ENCODE measurements at places on chromosomes 5 and 9.

DNA sequence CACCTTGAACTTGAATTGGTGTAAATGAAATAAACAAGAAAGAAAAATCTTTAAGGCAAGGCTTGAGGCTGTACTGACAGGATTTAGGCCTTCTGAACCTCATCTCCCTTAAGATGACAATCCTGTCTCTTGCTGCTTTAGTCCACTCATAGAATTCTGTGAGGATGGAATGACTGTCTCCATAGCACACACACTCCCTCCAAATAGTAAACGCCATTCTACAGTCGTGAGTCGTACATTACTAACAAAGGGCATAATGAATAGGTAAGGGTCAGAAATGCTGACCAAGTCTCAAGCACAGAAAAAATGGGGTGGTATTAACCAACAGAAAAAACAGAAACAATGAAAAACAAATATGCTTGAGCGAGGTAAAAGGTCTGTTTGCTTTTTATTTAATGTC lies 71.8 kb upstream of the SIMC1 start:
- DNase-seq: no peak

DNA sequence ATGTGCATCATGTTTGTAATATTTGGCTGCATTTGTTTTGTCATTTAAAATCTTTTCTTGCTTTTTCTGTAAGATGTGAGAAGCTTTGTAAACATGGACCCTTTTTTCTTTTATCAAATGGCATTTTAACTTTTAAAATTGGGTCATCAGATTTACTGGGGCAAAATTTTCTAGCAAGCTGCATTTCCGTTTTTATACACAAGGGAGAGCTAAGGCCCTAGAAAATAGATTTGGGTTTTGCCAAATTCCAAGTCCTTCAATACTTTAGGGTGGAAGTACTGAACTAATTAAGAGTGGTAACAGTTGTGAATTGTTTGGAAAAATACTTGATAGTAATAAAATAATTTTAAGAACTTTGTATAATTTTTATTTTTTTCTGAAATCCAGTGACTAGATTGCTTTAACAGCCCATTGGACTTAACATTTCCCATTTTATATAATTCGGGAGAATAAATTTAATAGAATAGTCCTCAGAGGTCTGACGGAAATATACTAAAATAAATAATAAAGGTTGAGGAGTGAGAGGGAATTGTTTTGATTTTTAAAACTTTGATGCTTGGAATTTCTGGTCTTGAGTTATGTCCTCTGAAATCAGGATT lies 117.4 kb downstream of the SMARCA2 start:
- no peak for DNase-seq

DNA sequence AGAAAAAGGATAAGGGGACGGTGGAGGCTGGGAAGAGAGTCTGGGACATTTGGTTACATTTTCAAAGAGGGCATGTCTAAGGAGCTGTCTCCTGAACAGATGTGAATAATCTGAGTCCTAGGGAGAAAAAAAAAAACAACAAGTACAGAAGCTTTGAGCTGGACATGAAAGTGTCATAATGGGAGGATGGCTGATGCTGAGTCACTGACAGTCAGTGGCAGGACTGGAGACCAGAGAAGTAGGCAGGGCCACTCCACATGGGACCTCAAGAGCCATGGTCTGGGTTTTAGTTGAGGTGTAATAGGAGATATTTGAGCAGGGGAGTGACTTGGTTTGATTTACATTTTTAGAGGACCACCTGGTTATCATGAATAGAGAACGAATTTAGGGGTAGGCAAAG lies 70.6 kb downstream of the DPYSL3 start:
- no peak for DNase-seq

DNA sequence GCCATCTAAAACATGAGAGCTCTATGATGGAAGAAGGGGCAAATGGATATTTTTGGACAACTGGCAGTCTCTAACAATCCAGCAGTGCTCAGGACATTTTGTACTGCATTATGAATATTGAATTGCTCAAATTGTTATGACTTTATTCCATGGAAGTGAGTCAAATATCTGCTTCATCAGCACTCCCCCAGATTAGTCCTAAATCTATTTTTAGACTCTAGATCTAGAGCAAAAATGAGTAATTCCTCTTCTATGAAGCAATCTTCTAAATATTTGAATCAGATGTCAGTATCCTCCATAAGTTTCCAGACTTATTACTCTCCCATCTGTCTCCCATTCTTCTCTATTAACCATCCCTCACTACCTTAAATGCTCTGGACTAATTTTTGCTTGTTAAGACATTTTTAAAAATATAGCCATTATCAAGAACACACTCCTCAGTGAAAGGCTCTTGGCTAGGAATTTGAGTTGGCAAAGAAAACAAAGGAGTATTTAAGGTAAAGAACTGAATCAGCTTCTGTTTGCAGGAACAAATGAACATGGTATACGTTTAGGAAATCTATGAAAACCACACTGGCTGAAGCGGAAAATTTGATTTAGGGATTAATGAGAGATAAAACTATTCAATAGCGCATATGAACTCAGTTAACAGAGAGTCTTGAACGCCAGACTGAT lies 300.9 kb downstream of the MCTP1 start:
- no peak for DNase-seq

GRCh38 chr5:21452449-21452848 lies 1400.7 kb downstream of the CDH12 start:
- no peak for DNase-seq

DNA sequence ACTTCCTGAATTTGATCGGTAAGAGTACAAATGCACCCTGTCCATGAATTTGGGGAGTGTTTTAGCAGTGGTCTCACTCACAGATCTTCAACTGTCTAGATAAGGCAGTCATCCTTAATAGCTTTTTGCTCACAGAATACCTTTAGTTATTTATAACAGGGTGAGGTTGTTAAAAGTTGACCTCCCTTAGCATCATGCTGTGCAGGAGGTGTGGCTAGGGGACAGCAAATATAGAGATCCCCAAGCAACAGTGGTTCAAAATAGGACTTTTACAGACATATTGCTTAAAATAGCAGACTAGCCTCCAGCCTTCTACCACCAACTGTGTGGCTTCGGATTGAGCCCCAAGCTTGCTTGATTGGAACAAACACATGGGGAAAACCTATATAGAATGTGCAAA lies 724.4 kb downstream of the TLE1 start:
- no peak for DNase-seq

DNA sequence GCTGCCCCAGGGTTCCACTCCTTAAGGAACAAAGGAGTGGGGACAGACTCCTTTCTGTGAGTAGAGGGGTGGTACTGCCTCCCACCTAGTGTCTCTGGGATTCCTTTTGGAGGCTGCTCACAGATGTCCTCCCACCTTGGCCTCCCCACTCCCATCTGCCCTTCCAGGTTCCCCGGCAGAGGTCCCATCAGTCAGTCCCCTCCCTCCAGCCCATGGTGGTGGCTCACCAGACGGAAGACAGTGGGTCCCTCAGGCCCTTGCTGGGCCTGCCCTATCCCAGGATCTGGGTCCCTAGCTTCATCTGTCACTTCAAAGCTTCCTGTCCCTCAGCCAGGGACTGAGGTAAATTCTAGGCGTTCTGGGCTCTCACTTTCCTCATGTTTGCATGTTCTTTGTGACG lies 35.6 kb upstream of the NEK6 start:
- no peak for DNase-seq

GRCh38 chr9:91073811-91074771 lies 272.5 kb downstream of the SYK start:
- DNase-seq: no peak

GRCh38 chr5:54547711-54548250 lies 30.2 kb downstream of the SNX18 start:
- DNase-seq: no peak

- DNase-seq: peak; percentile 43
Measured at GRCh38 chr5:78006449-78006848, 230.3 kb upstream of the TBCA start.

Measured in NCI-H1436 treated with DMSO at 0.1 percent for 48 hours (cell line).